ENCODE measurements at places on chromosomes 7 and 10.
A peak's percentile ranks its signal among the peaks of the same experiment; 100 is the strongest.

- DNase-seq = no peak
Measured at GRCh38 chr10:69647819-69648218, 17.8 kb downstream of the FAM241B start.

DNA sequence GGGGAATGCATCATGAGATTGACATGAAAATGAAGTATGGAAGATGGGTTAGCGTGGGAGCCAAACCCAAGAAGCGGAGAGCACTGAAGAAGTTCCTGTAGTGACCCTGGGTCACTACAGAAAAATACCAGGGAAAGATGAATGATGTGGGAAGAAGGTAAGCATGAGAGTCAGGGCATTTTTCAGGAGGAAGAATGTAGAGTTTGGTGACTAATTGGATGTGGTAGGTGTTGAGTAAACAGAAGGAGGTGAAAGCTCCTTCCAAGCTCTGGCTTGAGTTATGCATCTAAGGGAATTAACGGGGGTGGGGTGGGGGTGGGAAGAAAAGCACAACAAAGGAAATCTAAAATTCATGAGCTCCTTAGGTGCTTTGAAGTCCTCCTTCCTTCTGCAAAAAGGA, 238.1 kb upstream of the AOAH start:
- DNase-seq = no peak

- no peak for DNase-seq
Measured at GRCh38 chr7:39187130-39187529, 209.4 kb downstream of the POU6F2 start.

DNA sequence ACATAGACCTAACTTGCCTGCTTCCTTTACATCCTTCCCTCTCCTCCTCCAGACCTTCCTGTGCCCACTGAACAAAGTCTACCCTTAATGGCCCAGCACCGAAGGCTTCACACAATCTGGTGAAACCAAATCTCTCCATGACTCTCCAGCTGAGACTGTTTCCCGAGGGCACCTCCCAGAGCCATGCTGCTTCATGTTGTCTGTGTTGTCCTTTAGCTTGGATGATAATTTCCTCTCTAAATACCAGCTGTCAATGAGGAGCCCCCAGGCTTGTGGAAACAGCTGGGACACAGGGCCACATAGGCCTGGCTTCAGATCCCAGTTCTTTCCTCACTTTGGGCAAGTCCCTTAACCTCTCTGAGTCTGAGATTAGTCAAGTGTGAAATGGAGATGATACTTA, 54.3 kb downstream of the DLD start:
- DNase-seq = no peak

GRCh38 chr7:485188-486081, 34.2 kb downstream of the PDGFA start:
- DNase-seq = no peak

- DNase-seq = no peak
Measured at GRCh38 chr7:67346876-67347275, 350.2 kb downstream of the TYW1 start.

DNA sequence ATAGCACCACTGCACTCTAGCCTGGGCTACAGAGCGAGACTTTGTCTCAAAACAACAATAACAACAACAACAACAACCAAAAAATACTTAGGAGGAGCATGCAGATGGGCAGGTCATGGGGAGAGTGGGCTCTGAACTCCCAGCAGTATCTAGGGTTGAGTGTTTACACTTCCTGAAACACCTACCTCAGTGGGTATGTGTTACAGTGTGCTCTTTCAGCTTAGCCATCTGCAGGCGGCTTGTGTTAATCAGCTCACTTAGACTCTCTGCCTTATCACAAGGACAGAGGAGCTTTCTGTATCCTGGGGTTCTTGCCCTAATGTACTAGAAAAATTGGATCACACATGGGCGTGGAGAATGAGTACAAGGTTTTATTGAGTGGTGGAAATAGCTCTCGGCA, 340.2 kb downstream of the KIF20B start:
- no peak for DNase-seq

DNA sequence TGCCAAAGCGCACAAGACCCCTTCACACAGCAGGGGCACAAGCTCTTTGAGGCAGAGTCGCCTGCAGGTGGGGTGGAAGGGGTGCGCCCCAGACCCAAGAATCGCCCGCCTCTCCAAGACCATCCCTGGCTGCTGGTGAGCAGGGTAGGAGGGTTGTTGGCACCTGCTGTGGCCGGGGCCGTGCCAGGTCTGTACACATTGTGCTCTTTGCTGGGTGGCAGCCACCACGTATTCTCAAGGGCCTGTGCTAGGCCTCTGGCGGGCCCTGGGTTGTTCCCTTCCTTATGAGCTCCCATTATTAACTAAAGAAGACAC, 84.4 kb downstream of the LHPP start:
- no peak for DNase-seq

DNA sequence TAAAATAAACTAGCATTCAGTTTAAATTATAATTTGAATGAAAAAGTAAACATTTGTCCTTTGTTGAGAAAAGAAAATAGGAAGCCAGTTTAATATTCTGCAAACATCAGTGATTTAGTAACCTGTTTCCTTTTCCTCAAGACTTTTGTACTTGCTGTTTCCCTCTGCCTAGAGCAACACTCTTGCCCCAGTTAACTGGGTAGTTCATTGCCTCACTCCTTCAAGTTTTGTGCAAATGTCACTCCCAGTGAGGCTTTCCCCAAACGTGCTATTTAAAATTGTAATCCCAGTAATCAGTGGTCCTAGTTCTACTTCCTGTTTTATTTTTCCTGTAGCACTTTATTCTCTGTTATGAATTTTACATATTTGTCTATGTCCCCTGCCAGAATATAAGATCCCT, 23.8 kb downstream of the DLD start:
- no peak for DNase-seq

GRCh38 chr7:5441840-5442503, 18.3 kb upstream of the TNRC18 start:
- no peak for DNase-seq

DNA sequence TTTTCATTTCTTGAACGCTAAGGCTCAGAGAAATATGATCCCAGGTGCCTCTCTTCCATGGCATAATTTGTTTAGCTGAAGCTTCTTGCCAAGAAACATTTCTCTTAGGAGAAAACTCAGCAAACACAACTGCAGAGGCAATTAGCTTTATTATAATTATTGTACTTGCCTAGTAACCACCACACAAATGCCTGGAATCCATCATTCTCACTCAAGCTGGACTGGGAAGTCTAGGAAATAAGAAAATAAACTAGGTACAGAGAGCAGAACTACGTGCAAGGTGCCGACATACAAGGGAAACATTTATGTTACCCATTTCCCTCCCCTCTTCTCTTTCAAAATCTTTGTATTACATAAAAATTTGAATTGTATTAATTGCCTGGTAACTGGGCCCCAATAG, 15.1 kb downstream of the SLC35B4 start:
- no peak for DNase-seq

- DNase-seq = no peak
Measured at GRCh38 chr10:62578301-62578700, 204.1 kb downstream of the ZNF365 start.

GRCh38 chr10:79475119-79475653, 29.8 kb upstream of the ZCCHC24 start:
- no peak for DNase-seq

DNA sequence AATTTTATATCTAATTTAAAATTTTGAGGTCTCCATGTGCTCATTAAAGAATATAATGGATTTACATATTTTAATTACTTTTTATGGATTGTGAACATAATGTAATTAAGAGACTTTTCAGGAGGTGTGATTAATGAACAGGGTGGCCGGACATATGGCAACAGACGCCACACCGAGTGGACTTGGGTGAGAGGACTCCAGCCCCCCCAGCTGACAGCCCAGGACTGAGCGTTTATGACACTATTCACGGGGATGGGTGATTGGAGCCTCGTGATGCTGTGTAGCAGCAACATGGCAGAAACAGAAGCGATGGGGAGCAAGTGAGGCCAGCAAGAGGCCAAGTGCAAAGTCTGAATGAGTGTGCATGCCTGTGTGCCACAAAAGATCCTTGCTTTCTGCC, 1176.9 kb downstream of the TYW1 start:
- DNase-seq = no peak

DNA sequence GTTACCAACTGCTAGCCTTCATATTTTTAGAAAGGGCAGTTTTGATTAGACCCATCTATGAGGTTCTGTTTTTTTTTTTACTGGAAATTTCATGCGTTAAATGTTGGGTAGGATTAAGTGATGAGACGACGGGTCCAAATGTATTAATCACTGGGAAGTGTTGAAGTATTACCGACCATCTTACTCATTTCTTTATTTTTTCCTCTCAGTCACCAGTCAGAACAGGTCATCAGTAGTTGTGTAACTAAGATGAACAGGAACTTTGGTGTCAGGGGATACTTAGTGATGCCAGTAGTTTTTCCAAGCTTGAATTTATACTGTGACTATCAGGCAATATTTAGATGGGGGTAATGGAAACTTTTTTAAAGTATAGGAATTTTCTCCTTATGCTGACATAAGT, 14.2 kb downstream of the TFAM start:
- no peak for DNase-seq

DNA sequence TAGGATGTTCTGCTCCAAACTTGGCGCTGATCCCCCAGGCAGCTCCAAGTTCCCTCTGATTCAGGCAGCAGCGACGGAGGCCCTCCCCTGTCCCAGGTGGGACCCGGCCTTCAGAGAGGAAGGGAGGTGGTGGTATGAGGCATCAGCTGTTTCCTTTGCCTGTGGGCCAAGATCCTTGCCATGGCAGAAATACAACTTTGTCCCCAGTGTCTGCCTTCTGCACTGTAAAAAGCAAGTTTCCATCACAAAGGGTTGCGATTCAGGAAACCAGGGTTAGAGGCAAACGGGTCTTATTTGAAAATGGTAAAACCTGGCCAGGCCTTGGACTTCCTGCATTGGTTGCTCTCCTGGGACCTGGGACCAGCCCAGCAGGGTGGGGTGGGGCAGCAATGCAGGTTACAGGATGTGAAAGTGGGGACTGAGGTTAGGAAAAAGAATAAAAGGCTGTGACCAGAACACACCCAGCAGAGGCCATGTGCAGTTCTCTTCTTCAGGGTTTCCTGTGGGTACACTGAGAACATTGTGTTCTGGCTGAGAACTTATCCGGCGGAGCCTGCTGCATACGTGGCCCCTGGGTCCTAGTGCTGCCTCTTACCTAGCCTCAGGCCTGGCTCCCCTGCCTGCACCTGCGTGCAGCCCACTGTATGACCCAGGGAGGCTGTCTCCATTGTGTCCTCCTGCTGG, 25.1 kb upstream of the DDIT4 start:
- DNase-seq = peak; percentile 28

DNA sequence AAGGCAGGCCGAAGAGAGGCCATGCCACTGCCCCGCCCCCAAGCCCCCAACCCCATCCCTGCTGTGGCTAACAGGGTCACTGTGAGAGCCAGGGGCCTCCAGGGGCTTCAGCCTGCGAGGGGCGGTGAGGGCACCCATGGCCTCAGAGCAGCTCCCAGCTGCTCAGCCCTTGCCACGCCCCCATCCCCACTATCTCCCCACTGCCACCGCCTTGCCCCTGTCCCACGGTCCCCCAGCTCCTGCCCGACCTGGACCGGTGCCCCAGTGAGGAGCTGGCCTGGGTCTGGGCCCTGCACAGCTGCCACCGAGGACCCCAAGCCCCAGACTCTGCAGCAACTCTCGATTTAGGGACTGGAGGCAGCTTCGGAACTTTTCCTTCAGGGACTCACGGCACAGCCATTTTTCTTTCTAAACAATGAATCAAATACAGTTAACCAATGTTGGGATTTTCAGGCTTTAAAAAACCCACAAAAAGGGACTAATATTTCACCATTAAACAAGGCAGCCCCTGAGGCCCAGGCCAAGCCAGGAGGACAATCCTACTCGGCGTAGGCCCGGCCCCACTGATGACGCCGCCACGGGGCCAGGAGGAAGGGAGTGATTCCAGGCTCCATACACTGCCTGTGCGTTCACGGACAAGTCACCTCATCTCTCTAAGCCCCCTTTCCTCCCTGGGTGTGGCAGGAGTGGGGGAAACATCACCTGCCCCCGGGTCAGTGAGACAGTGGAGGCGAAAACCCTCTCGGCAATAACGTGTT, 237.1 kb downstream of the ELFN1 start:
- DNase-seq = no peak

GRCh38 chr10:121678631-121679174, 80.5 kb upstream of the FGFR2 start:
- DNase-seq = no peak

- DNase-seq = no peak
Measured at GRCh38 chr7:73758581-73759138, 11.4 kb downstream of the CLDN3 start.

- no peak for DNase-seq
Measured at GRCh38 chr10:1932692-1933094, 195.4 kb upstream of the ADARB2 start.

DNA sequence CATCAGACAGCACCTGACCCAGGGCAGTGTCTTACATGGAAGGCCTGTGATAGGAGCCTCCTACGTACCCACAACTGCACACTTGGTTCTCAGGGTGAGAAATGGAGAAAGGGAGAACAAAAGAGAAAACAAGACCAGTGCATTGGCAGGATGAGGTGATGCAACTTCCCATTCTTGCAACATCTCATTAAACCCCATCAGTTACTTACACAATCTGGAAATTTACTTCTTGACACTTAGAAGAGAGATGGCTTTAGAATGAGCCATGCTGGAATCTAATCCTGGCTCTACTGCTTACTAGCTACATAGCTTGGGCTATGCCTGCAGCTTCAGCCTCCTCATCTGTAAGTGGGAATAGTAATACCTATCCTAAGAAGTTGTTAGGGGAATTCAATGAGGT, 391.7 kb downstream of the KCNMA1 start:
- DNase-seq = no peak
